ENCODE measurements at places on chromosomes 7 and 10.

GRCh38 chr10:58641095-58641531 lies 128.4 kb downstream of the BICC1 start:
- no peak for DNase-seq

GRCh38 chr7:142345811-142346210 lies 88.0 kb upstream of the PRSS58 start:
- no peak for DNase-seq

- DNase-seq, result no peak
Observed at GRCh38 chr7:112420236-112420861, 29.9 kb upstream of the IFRD1 start.

DNA sequence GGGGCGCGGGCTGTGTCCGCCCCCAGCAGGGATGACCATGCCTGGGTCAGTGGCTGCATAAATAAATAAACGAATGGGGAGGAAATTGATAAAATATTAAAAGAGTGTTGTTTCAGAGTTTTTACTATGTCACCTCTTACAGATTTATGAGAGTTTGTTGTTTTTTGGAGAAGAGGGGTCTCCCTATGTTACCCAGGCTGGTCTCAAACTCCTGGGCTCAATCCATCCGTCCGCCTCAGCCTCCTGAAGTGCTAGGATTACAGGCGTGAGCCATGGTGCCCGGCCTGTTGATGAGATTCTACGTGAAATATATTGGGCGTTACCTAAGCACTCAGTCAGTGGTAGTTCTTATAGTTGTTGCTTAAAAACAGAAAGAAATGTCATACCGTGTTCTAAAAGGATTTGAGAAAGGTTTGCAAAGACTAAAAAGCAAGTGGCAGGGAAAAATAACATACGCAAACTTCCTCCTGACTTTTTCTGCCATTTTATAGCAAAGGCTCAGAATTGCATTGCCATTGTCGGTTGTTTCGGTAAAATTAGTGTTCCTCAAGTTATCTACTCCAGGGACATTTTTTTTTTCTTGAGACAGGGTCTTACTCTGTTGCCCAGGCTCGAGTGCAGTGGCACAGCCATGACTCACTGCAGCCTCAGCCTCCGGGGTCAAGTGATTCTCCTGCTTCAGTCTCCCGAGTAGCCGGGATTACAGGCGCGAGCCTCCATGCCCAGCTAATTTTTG lies 39.5 kb upstream of the FOXK1 start:
- no peak for DNase-seq

DNA sequence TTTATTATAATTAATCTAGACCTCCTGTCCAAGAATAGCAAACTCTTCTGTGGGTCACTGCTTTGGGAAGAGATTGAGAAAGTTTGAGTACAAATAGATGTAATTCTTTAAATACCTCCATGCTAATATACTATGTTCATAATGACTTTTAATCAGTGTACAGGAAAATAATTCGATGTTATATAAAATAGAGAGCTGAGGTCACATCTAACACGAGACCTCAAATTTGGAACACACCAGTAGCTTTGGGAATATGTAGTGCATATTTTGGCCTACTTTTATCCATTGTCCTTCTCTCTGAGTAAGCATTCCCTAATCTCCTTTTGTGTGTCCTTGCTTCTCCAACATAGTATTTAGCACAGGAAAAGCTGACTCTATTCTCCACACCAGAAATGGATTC lies 27.3 kb upstream of the CABCOCO1 start:
- DNase-seq, result no peak

DNA sequence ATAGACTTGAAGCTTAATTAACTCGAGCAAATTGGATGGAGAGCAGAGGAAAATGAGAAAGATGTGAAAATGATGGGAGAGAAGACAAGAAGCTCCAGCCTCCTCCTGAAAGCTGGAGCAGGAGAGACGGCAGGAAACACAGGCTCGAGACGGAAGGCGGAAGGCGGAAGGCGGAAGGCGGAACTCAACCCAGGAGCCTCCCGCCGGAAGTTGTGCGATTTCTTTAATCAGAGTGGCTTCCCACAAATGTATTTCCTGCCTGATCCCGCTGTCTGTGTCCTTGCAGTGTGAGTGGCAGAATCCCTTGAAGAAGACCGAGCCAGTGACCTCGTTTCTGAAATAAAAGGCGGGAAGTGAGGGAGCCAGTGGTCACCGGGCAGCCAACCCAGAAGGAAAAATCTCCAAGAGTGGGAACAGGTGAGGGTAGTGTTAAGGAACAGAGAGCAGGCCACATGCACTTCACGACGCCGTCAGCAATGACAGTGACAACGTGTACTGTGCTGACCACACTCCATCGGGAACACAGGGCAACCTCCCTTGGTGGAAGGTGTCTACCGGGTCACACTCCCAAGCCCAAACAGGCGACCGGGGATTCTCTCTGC lies 117.0 kb upstream of the RNF32 start:
- no peak for DNase-seq

- DNase-seq, result no peak
Observed at GRCh38 chr7:101677797-101678479, 48.8 kb upstream of the MYL10 start.

GRCh38 chr7:103573479-103574058 lies 127.6 kb upstream of the SLC26A5 start:
- DNase-seq, result no peak

DNA sequence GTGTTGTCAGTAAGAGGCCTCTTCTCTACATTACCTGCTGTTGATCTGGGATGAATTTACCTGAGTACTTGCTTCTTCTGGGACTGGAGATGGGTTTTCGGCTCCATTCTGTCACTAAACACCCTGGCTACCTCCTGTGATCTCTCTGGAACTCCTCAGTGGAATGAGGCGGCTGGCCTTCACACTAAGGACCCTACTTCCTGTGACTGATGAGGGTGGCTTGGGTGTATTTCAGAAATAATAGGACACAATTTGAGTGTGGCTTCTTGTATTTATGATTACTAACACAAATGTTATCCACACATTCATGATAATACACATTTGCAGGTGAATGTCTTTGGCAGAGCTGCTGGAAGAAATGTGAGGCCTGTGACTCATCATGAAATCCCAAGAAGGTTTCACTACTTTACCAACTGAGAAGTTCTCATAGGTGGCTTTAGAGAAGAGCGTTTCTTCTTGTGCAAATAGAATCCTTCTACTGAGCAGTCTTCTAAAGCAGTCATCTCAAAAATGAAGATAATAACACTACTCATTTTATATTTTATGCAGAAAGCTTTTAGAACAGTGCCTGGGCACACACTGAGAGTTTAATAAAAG lies 21.3 kb upstream of the EVX1 start:
- no peak for DNase-seq

- no peak for DNase-seq
Observed at GRCh38 chr10:54614072-54614471, 187.0 kb downstream of the PCDH15 start.

DNA sequence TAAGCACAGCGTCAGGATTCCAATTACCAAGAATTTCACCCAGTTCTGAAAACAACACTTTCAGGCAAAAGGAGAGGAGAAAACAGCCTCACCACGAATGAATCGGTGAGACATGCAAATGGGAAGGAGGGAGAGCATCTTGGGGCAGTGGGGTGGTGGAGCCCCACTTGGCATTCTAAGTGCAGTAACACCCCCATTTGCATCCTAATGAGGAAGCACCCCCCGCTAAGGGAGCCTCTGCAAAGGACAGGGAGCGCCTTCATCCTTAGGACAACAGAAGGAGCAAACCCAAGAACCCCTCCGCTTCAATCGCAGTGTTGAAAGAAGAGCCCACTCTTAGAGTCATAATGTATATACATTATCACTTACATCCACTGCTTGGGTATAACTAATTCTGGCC lies 46.8 kb downstream of the NRAP start:
- DNase-seq, result no peak

- DNase-seq, result no peak
Observed at GRCh38 chr7:7256731-7257274, 74.5 kb downstream of the C1GALT1 start.

GRCh38 chr10:114071178-114071577 lies 27.5 kb downstream of the ADRB1 start:
- no peak for DNase-seq

- no peak for DNase-seq
Observed at GRCh38 chr10:115604627-115605026, 511.5 kb downstream of the ATRNL1 start.

- no peak for DNase-seq
Observed at GRCh38 chr10:130171196-130171595, 35.0 kb downstream of the GLRX3 start.

GRCh38 chr7:135095450-135095849 lies 52.4 kb upstream of the TMEM140 start:
- DNase-seq, result no peak

GRCh38 chr10:124827474-124827873 lies 25.9 kb downstream of the ABRAXAS2 start:
- DNase-seq, result no peak

GRCh38 chr10:128367807-128368206 lies 241.6 kb upstream of the MKI67 start:
- no peak for DNase-seq

DNA sequence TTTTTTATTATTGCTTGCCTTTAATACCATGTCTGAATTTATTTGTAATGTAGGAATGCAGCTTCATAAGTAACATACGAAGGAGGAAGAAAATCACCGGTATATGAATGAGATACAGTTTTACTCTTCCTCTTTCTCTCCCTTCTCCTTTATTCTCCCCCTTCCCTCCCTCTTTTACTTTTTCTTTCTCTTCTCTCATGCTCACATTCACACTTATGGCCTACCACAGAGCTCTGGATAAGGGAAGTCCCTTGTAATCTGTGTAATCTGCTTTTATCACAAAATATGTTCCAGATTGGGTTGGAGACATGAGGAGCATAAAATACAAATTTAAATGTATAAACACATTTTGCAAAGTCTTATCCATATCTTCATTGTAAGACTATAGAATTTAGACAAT lies 59.4 kb downstream of the MDFIC start:
- no peak for DNase-seq

GRCh38 chr10:74034301-74034700 lies 36.4 kb downstream of the VCL start:
- no peak for DNase-seq

GRCh38 chr10:78628976-78629375 lies 439.8 kb upstream of the ZMIZ1 start:
- DNase-seq, result no peak

DNA sequence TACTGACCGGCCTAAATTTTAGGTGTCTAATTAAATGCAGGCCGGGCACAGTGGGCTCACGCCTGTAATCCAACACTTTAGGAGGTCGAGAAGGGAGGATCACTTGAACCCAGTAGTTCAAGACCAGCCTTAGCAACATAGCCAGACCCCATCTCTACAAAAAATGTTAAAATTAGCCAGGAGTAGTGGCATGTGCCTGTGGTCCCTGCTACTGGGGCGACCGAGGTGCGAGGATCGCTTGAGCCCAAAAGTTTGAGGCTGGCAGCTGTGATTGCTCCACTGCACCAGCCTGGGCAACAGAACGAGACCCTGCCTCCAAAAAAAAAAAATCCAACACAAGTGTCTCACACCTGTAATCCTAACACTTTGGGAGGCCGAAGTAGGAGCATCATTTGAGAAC lies 491 bp upstream of the SLC37A3 start:
- no peak for DNase-seq

DNA sequence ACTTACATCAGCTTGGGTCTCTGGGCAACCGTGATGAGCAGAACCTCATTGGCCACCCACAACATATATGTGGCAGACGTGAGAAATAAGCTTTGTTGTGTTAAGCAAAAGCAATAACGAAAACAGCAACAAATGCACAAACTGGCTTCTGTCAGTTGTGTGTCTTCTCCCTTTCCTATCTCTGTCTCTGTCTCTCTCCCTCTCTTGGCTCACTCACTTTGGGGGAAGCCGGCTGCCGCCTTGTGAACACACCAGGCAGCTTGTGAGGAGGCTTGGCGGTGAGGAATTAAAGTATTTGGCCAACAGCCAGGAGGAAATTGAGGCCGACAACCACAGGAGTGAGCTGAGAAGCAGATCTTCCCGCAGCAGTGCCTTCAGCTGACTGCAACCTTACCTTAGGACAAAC lies 21.9 kb upstream of the CDCA7L start:
- DNase-seq, result no peak

- DNase-seq, result no peak
Observed at GRCh38 chr7:83925860-83926259, 268.7 kb downstream of the SEMA3A start.

DNA sequence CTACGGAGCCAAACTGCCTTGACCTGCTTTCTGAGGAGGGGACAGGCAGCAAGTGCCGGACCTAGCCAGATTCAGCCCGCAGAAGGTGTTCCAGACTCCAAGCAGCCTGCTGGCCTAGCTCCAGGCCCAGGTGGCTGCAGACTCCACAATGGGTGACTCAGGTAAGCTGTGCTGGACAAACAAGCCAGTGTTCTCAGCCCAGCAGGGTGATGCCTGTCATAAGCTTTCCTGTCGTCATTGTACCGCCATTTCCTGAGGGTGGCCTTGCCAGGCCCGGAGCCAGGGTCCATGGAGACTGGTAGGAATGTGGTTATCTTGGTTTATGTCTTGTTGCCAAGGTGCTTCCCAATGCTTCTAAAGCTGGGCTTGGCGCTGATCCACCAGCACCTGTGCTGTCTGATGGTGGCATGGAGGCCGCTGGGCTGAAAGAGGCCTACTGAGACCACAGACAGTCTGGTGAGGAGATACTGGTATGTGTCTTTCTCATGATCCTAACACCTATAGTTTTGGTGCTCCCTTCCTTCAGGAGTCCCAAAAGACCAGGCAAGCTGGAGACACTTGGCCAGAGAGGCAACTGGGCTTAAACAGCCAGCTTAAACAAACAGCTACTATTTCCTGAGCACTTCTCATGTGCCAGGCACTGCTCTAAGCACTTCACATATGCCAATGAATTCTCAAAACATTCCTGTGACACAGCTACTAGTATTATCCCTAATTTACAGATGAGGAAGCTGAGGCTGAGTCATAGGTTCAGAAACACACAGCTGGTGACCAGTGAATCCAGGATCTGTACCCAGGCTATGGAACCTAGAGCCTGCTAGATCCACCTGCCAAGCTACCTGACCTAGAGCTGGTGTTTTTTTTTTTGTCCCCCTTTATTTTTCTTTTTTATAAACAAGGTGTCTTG lies 42.0 kb downstream of the ZC3HC1 start:
- peak; percentile 75 for DNase-seq

DNA sequence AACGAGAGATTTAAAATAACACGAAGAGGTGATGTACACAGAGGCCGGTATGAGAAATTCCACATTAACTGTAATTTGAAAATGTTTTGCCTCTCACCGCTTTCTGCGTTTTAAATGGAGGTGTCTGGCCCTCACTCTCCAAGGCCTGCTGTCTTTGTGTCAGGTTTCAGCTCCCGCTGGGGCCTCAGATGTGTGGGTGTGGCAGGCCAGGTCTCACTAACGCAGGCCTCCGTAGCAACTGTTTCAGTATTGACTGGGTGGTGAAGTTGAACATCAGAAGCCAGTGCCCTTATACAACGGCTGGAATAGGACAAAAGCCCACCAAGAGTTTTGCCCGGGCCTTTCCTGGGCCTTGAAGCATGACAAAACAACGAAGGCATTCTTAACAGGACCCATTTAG lies 303.1 kb downstream of the ADARB2 start:
- no peak for DNase-seq

DNA sequence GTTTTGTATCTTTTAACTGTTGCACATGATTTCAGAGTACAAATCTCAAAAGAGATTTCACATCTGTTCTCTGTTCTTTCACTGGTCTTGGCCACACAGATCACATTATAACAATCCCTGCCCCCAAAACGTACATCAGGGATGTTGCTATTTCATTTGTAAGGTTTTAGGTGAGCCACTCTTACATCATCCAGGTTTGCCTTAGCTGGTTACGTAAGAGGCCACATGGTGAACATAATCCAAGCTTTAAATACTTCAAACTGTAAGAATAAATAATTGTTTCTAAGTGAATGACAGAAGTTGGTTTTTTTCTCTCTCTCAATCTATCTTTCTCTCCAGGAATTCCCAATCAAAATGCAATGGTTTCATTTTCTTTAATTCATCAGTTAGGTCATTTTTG lies 245.9 kb upstream of the HGF start:
- no peak for DNase-seq

- DNase-seq, result no peak
Observed at GRCh38 chr7:25989140-25989705, 162.8 kb upstream of the NFE2L3 start.
